ENCODE measurements at places on chromosomes 1 and 21.

DNA sequence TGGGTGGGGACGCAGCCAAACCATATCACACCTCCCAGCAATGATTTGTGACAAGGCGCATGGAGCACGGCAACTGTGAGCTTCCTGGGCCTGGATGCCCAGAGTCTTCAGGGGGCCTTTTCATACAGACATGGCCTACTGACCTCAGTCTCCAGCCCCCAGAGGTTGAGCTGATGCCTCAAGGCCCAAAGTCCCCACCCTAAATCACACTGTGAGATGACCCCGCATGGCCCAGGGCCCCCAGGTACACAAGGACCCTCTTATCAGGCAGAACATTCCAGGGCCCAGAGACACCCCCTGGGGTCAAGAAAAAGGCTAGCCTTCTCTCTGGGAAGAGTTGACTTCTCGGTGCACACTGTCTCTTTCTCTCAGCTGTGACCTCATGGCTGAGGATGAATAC lies 179.7 kb upstream of the C1orf174 start:
- no peak for DNase-seq

- DNase-seq = peak; percentile 27
Observed at GRCh38 chr1:34597877-34598514, 156.9 kb upstream of the GJB5 start.

DNA sequence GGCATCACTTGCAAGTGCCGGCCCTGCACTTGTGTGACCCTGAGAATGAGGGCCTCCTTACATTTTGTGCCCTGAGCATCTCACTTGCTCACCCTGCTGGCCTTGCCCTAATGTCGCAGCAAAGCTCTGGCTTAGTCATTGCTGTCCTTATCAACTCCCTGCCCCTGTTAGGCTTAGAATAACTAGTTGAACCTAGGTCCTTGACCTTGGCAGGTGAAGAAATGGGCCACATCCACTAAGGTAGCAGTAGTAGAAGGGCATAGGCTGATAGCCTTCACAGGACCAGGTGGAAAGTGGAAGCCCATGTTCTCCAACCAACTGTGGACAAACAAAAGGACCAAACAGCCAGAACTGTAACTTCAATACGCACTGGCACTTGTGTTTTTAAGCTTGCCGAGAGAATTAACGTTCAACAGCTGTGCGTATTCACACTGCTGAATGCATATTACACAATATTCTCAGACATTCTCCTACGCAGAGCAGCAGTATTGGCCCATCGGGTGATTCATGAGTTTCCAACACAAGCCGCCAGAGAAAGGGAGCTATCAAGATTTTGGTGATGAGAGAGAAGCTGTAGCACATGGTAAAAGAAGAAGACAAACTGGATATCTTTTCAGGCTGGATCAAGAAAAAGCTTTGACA lies 27.7 kb upstream of the PTGFRN start:
- DNase-seq = peak; percentile 7

- DNase-seq = no peak
Observed at GRCh38 chr1:98028800-98029199, 108.0 kb upstream of the DPYD start.

DNA sequence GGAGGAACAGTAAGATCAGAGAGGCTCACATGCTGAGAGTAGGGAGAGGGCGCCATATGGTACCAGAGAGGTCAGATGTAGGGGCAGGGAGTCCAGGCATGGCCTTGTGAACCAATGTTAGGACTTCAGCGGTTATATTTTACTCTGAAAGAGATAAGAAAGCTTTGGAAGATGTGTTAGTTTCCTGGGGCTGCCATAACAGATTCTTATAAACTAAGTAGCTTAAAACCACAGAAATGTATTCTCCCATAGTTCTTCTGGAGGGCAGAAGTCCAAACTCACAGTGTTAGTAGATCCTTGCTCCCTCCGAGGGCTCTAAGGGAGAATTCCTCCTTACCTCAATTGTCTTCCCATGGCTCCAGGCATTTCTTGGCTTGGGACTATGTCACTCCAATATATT lies 502.5 kb upstream of the ADGRL2 start:
- no peak for DNase-seq

Measured in CD4-positive, alpha-beta T cell treated with Interleukin-15 for 4 hours (primary cell).